Ammon's horn (tissue), 1 donor: ENCODE measurements at places on chromosomes 6 and 20.
A peak's percentile ranks its signal among the peaks of the same experiment; 100 is the strongest.

- peak; percentile 67 for DNase-seq
Observed at GRCh38 chr6:11218538-11219399, 13.7 kb downstream of the NEDD9 start.

- no peak for DNase-seq
Observed at GRCh38 chr6:77089776-77090175, 373.5 kb downstream of the HTR1B start.

GRCh38 chr6:112781241-112781640 is 434.1 kb downstream of the RFPL4B start:
- DNase-seq, result peak; percentile 21

- DNase-seq, result no peak
Observed at GRCh38 chr6:83978997-83979396, 54.6 kb upstream of the MRAP2 start.

DNA sequence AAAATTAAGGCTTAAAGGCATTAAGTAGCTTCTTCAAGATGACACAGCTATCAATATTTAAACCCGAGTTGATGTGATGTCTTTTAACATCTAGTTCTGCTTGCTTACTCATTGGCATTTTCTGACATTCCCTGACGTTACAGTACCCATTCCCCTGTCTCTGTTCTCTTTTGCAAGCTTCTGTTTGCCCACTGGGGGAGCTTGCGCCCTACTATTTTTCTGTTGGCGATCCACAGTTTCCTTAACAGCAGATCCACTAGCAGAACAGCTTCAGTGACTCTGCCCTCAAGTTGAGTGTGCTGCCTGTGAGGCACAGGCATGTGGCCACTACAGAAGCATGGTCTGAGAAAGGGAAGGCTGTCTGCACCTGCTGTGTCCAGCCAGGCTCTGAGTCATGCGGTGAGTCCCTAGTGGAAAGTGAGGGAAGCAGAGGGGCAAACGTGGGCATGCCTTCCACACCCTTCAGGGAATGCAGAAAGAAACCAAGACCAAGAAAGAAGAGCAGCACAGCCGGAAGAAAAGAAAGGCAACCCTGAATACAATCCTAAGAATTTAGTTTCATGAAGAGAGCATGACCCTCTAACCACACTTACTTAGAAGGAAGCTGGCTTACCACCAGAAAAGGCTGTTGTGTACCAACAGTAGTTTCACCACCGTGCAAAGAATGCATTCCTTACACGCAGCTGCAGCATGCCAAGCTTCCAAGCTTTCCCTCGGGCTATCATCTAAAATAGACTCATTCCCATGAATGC is 97.7 kb upstream of the VGLL2 start:
- DNase-seq, result no peak

DNA sequence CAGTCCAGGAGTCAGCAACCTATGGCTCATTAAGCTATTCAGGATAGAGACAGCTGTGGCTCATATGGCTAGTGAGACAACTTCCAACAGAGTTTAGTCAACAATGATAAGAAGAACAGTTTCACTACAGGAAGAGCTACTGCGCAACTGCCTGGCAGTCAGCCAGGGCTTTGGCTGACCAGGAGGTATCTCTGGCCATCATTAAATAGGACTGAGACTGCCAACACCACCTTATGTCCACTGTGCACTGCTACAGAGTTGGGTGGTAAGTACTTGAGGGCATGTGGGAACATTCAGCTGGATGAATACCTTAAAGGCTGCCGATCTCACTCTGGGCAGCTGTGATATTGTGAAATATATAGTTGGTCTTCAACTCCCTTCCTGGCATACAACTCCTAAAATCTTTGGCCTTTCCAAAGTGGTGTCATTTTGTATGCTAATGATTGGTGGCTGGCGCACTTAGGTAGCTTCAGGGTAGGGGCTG is 52.2 kb upstream of the FAM83C start:
- DNase-seq, result peak; percentile 10

DNA sequence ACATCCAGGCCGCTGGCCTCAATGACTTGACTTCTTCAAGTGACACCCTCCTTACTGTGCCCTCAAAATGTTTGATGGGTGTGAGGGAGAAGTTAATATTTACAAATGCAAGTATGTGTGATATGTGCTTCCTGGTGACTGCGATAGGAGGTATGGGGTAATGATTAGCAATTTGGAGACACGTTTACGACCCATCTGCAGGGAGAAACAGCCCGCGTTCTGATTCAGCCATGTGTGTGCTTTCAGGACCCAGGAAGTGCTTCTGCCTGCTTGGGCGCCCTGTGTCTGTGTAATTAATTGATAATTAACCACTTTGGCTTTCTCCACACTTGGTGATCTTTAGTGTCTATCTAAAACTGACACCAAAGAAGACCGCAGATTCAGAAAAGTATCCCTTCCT is 25.0 kb downstream of the SIRPA start:
- no peak for DNase-seq

- no peak for DNase-seq
Observed at GRCh38 chr6:88683734-88684133, 279.7 kb downstream of the RNGTT start.

- DNase-seq, result peak; percentile 83
Observed at GRCh38 chr6:57221936-57222742, at the start of gene RAB23. TSS of gene RAB23 (minus strand) at chr6:57222307. CDS start at chr6:57210380, 11,927 bp downstream.

DNA sequence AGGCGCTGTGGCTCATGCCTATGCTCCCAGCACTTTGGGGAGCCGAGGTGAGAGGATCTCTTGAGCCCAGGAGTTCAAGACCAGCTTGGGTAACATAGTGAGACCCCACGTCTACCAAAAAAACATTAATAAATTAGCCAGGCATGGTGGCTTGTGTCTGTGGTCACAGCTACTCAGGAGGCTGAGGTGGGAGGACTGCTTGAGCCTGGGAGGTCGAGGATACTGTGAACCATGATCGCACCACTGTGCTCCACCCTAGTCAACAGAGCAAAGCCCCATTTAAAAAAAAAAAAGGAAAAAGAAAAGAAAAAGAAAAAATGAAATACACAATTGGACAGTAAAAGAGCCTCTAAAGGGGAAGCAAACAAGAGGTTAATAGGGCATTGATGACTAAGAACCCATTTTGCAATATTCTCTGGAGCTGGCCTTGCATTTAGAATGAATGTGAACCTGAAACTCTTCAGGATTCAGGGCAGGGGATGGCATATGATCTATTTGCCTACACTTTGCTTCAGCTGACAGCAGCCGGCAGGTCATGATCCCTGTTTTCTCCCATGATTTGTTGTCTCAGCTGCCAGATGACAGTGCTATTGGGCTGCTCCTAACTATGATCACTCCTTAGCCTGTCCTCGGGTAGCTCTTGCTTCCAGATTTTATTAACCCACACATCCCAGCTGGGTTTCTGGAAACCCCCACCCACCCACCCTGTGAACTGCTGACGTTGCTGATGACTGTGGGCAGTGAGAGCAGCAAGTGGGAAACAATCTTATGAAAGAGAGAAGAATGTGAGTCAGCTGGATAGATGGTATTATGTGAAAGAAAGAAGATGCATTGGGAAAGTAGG is 83.8 kb upstream of the ELOVL5 start:
- no peak for DNase-seq

- DNase-seq, result no peak
Observed at GRCh38 chr6:103769431-103769830, 1090.3 kb downstream of the HACE1 start.

DNA sequence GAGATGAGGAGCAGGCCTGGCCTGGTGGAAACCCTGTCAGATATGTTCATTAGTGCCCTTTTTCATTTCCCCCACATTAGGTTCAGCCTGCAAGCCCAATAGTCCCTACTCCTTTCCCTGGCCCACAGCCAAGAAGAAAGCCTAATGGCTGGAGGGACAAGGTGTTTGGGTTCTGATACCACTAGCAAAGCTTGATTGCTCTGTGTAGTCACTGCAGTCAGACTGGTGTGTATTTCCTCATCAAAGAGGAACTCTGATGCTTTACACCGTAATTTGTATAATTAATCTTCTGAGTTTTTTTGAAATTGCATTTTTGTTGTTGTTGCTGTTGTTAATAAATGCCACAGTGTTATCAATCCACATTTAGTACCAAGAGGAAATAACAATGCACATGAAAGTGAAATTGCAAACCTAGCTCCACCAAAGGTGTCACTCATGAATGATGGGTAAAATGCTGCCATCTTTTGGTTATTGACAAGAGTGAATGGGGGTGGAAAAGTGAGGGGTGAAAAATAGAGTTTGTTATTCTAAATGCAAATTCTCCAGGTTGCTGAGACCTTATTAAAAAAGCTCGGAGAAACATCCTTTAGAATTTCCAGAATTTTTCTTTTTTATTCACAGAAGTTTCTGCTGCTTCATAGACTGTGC is 320.2 kb upstream of the POU3F2 start:
- no peak for DNase-seq

DNA sequence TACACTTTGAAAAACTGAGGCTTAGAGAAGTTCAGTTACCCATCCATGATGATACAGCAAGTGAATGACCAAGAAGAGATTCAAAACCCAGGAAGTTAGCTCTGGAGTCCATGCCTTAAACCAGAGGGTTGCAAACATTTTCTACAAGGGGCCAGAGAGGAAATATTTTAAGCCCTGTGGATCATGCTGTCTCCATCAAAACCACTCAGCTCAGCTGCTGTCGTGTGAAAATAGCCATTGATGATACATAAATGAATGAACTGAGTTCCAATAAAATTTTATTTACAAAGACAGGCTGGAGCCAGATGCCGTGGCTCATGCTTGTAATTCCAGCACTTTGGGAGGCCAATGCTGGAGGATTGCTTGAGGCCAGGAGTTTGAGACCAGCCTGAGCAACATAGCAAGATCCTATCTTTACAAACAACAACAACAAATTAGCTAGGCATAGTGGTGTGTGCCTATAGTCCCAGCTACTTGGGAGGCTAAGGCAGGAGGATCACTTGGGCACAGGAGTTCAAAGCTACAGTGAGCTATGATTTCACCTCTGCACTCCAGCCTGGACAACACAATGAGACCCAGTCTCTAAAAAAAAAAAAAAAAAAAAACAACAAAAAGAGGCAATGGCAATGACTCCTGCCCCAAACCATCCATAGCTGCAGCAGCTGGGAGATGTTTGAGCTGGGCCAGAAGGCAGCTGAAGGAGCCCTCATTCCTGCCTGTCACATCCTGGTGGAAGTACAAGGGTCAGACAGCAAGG is 44.1 kb upstream of the RIN2 start:
- no peak for DNase-seq

GRCh38 chr6:149236589-149236988 is 80.9 kb upstream of the TAB2 start:
- no peak for DNase-seq

- DNase-seq, result no peak
Observed at GRCh38 chr20:53434662-53435061, 159.0 kb downstream of the ZNF217 start.

- DNase-seq, result no peak
Observed at GRCh38 chr6:41059556-41059955, 6.6 kb downstream of the APOBEC2 start.

DNA sequence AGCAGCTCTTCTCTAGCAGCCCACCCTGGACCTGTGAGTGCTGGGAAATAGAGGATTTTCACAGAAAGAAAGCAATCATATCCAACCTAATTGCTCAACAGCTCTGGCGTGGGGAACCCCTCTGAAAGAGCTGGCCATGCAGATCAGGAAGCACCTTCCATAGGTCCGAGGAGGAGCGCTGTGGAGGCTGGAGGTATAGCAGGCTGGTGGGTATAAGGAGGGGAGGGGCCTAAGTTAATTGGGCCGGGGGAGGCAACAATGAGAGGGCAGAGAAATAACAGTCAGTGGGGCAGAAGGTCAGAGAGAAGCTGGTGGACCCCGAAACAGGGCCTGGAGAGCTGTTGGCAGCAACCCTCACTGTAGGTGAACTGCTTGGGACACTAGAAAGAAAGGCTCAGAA is 40.8 kb downstream of the SNRNP48 start:
- DNase-seq, result no peak

DNA sequence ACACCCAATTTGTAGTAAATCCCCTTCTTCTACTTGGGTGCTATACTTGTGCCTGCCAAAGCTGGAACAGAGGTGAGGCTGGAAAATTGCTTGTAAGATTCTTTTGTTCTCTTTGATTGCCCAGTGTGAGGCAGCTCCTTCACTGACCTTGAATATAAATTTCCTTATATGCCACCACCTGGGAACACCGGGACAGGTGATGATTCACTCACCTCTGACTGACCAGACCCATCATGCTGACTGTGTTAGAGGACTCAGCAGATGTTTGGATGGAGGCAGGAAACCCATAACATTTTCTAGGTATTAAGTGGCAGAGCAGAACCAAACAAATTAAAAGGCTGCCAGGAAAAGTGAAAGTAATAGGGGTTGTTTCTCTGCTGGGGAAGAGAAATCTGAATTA is 120.9 kb downstream of the GRM1 start:
- DNase-seq, result no peak

GRCh38 chr6:2630359-2630758 is 120.4 kb downstream of the MYLK4 start:
- DNase-seq, result no peak

GRCh38 chr20:61192337-61192950 is 59.6 kb upstream of the CDH4 start:
- no peak for DNase-seq

DNA sequence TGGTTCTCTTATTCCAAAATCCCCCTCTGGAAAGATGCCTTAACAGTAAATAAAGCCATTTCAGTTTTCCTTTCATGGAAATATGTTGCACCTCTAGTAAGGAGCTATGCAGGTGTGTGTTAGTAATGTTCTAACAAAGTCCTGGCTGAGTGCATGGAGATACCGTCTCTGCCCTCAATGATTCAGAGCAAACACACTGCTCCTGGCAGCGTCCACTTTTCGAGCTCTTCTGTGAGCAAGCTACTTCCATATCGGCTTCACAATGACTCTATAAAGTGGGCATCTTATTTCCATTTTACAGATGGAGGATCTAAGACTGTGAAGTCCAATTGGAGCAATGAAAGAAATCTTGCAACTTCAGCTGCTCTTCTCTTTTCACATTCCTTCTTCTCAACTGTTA is 3.1 kb downstream of the KLHL32 start:
- no peak for DNase-seq

DNA sequence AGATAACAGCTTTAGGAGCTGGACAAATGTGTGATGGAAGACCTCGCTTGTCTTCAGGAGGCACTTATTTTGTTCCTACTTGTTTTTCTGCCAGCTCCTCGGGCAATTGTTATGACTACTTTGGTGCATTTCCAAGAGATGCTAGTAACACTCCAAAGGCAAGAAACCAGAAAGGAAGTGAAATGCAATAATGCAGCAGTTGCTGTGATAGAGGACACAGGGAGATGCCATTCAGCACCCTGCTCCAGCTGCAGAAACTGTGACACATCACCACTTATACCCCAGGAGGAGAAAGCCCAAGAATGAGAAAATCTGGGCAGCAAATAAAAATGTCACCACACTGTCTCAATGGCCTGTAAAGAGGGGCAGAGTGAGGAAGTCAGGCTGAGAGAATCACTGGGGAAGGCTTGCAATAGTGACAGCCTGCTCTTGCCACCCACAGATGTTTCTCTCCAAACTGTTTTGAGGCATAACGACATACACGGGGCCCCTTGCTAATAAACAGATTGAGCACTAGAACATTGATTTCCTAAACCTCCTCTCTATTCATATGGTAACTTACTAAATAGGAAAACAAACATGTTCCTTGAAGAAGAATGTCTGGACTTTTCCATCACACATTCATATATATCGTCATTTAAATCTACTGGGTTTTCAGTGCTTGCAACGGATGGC is 231.0 kb upstream of the PRND start:
- peak; percentile 61 for DNase-seq
